AG09309 (cell line): ENCODE measurements at places on chromosomes 6 and 20.
A peak's percentile ranks its signal among the peaks of the same experiment; 100 is the strongest.

DNA sequence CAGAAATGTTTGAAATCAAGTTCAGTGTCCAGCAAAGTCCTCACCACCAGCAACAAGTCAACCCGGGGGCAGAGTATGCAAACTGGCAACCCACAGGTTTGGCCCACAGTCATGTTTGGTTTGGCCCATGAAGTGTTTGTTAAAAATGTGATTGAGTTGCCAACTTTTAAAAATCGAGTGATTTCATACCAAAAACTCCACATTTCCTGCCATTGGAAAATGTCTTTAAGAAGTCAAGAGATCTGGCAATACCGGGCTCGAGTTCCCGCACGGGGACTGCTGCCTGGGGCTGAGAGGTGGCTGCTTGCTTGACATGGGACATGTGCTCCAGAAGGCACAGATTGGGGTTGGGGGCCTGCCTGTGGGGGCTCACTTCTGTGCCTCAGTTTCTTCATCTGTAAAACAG lies 36.1 kb downstream of the PREX1 start:
- peak; percentile 59 for DNase-seq

GRCh38 chr20:47785311-47785853 lies at the start of gene SULF2:
TSS of gene SULF2 (minus strand) at chr20:47785481. CDS start at chr20:47757363, 28,118 bp downstream.
- no peak for DNase-seq

DNA sequence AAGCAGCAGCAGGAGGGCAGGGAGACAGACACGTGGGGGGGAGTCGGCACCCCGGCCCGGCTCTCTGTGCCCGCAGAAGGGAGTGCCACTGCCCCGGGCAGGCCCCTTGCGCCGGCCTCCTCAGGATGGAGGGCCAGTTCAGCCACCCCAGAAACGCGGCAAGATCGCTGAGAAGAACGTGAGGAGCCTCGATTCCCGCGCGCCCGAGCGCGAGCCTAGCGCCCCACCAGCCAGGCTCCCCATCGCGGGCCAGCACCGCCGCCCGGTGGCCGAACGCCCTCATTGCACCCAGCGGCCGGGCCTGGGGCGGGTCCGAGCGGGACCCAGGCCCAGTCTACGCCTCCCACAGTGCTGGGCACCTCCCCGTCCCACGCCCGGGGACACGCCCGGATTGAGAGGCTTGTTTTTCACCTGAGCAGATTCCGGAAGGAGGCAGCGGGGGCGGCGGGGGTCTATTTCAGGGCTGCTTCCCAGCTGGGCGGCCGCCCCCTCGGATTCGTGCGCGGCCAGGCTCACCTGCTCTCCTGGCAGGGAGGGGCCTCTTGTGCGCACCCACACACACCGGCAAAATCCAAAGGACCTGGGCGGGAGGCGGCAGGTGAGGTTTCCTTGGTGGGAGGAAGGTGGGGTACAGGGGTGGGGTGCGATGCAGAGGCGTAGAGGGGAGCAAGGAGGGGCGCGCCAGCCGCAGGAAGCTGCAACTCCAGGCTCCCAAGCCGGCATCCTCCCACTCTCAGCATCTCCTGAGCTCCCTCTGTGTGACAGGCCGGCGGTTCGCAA lies 9.0 kb upstream of the GRM4 start:
- no peak for DNase-seq

GRCh38 chr20:34875642-34876405 lies 588 bp upstream of the ACSS2 start:
- DNase-seq = no peak

GRCh38 chr6:69584913-69585729 lies 211.7 kb downstream of the LMBRD1 start:
- DNase-seq = no peak

GRCh38 chr6:168216751-168217191 lies 102.8 kb downstream of the DACT2 start:
- DNase-seq = no peak

DNA sequence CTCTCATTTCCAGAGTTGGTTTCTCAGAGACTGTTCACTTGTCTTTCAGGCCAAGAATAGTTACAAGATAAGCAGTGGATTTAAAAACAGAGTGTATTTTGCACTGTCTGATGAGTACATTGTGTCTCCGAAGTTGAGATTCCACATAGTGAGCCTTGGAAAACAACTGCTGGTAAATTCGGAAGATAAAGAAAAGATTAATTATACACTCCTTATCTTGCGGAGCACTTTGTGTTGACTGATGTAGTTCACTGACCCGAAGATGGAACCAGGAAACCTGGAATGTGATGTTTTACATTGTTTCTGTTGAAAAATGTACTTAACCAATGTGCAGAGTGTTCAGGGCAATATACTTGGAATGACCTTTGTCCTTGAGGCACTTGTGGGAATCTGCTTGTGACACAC lies 51.0 kb downstream of the ANKS1A start:
- no peak for DNase-seq

DNA sequence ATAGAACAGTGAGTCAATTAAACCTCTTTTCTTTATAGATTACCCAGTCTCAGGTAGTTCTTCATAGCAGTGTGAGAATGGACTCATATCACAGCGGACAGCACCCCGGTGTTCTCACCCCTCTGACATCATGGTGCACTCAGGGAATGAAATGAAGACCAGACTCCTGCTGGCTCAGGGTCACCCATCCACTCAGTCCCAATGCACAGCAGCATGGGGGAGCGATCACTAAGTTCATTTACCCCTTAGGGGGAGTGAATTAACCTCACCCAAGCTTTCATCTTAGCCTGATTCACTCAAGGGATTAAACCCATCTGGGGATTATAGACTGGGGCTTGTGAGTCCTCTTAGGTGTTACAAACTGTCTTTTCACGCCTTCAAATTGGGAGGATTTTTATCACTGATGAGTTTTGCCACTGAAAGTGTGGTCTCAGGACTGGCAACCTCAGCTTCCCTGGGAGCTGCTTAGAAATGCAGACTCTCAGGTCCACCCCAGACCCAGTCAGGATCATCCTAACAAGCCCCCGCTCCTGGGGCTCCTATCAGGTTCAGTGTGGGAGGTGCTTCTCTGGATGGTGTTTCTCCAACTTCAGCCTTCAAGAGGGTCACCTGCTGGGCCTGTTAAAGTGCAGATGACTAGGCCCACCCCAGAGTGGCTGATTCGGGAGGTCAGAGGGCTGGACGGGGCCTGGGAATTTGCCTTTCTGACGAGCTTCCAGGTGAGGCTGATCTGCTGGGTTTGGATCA lies 44.3 kb upstream of the FRMD1 start:
- no peak for DNase-seq

- DNase-seq = no peak
These were observed 55.1 kb downstream of the IL20RA start for GRCh38 chr6:136989571-136990241.

- no peak for DNase-seq
These were observed 313.4 kb upstream of the PLCB4 start for GRCh38 chr20:8755340-8756118.

- peak; percentile 99 for DNase-seq
These were observed 17.2 kb upstream of the MAP3K4 start for GRCh38 chr6:160974304-160974771.

GRCh38 chr20:63043348-63044203 lies 36.8 kb upstream of the BHLHE23 start:
- no peak for DNase-seq

DNA sequence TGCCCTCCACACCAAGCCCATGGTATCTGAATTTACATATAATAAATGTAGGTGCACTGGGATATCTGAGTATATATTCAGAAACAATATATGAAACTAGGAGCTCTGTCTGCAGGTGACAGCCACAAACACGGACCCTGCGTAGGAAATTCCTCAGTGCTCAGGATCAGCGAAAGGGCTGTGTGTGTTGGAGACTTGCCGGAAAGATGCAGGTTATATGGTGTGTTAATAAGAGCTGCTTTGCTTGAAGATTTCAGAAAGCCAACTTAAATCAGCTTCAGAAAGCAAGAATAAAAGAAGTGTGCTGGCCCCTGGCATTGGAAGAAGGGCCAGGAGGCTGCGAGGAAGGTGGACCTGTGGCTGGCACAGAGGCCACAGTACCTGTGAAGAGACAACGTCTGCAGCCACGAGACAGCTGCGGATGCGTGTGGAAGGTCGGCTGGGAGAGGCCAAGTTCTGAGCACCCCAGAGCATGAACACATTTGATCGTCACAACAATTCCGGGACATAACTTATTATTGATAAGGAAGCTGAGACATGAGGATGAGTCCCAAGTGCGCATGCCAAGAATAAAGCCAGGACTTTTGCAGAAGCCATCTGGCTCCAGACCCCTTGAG lies 183.2 kb downstream of the DLL1 start:
- DNase-seq = no peak

DNA sequence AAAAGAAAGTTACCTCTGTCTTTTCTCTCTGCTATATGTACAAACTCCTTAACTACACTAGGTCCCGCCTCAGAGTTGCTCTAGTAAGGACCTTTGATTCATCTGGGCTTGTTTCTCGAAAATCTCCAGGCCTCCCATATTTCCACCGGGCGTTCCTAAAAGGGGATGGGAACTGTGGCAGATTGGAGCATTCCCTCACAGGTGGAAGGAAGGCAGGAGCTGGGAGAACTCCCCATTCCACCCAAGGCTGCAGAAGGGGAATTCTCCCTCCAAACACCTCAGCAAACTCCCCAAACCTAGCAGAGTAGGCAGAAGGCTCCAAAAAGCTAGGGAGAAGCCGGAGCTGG lies 1.6 kb upstream of the TFAP2A start:
- no peak for DNase-seq

- no peak for DNase-seq
These were observed 21.0 kb downstream of the KIF13A start for GRCh38 chr6:17966451-17966850.

DNA sequence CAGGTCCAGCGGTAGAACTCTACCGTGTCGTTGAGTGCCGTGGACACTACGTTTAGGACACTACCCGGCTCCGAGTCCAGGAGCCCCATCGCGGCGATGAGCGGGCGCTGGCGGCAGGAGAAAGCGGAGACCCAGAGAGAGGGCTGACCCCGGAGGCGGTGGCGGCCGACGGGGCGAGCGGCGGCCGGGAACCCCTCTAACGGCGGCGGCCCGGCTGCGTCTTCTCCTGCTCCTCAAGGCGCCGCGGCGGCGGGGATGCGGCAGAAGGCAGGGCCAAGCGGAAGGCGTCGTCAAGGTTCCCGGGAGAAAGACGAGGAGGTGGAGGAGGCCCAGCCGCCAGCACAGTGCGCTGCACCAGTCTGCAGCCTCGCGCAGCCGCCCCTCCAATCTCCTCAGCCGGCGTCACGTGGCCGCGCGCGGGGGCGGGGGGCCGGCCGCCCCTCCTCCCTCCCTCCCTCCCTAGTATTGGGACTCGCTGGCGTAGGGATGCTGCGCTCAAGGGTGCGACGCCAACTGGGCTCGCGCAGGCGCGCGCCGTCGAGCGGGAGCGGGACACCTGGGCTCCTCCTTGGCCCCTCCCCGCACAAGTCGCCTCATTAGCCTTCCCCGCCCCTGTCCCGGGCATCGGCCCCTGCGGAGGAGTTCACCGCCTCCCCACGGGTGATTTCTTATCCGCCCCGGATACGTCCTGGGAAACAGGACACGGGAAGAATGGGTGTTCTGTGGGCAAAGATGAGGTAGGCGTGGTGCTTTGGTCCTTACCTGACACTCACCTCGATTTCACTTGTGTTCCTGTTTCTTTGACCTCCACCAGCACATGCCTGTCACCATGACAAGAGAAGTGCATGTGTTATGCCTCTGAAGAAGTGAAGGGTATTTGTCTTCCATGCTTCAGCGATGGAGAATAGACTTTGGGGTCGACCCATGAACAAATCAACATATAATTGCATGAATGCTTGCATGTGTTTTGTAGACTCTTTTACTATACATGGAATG lies at the start of gene ELOVL4:
Gene ELOVL4, minus strand, starts transcription at position 363 of the 996 bp plus-strand sequence. Its CDS starts 274 bp downstream, at position 89.
- DNase-seq = peak; percentile 4

GRCh38 chr20:22686097-22686496 lies 101.7 kb upstream of the FOXA2 start:
- peak; percentile 8 for DNase-seq

DNA sequence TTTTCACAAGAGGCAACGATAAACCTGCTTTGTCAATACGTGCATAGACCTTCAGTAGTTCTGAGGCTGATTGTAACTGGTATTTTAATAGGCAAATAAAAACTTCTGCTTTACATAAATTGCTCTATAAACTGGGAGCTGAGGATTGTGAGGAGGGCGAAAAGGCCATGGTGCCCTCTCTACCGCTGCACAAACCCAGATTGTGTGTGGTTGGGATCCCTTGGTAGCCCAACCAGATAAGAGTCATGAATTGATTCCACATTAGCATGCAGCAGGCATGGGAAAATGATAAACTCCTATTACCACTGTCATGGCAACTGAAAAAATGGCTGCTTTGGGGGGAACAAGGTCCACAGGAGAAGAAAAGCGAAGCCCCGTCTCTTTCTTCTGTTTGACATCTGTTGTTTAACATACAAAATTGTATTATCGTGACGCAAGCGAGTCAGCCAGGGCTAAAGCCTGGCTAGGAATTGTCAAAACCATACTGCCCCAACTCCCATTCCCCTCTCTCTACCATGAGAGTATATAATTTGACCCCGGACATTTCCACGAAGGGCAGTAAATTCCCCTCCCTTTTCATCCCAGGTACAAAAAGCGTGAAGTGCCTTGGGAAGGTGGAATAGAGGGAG lies 157.8 kb upstream of the SALL4 start:
- no peak for DNase-seq
